Effector memory CD4-positive, alpha-beta T cell (primary cell): ENCODE measurements at places on chromosomes 7 and 10.

GRCh38 chr10:103280506-103280905, 3.6 kb downstream of the INA start:
- DNase-seq: no peak

- DNase-seq: no peak
These were observed 74.1 kb upstream of the GPR37 start for GRCh38 chr7:124839687-124840086.

DNA sequence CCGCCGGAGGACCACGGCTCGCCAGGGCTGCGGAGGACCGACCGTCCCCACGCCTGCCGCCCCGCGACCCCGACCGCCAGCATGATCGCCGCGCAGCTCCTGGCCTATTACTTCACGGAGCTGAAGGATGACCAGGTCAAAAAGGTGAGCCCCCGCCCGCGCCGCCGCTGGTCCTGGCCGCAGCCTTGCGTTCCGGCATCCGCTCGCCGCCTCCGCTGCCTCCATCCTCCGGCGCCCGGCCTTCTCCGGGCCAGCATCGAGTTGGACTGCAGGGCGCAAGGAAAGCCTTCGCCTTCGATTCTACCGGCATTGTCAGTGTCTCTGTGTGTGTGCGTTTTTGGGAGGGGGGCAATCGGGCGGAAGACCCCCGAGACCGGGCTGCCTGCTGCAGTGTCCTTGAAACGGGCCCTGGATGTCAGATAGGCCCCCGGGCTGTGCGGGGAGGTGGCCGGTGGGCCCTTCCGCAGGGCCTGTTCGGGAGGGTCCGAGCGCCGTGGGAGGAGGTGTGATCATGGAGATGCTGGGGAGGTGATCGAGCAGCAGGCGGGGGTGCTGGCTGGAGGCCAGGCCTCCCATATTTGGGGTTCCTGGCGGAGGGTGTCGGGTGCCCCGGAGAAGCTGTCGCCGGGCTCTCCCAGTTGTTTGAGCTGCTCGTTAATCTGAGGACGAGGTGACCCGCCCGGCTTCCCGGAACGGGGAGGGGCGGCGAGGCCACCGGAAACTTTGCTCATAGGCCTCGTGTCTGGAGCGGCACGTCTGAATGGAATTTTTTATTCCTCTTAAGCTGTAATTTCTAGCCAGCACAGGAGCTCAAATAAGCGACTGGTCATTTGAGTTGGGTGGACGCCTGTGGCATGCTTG, 40.8 kb downstream of the HK1 start:
- peak; percentile 71 for DNase-seq

GRCh38 chr7:17937506-17938120, 2.7 kb downstream of the SNX13 start:
- DNase-seq: no peak

DNA sequence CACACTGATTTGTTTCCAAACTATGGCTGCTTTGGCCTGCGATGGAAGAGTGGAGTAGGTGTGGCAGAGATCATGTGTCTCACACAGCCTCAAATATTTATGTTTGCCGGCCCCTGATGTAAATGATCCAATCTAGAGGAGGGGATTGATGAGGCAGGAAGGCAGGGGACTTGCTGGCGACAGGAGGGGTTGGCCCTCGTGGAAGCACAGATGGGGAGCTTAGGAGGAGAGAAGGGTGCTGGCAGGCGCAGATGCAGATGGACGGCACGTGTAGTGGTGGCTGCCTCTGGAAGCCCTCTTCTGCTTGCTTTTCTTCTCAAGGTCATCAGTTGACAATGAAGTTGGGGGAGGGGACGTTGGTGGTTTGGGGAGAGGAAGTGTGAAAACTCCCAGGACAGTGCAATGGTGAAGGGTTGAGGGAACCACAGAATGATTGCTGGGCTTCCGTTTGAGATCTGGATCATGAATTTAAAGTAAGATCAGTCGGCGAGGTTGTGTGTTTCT, 15.4 kb downstream of the COL13A1 start:
- no peak for DNase-seq
